ENCODE measurements at places on chromosomes 12 and 14.

DNA sequence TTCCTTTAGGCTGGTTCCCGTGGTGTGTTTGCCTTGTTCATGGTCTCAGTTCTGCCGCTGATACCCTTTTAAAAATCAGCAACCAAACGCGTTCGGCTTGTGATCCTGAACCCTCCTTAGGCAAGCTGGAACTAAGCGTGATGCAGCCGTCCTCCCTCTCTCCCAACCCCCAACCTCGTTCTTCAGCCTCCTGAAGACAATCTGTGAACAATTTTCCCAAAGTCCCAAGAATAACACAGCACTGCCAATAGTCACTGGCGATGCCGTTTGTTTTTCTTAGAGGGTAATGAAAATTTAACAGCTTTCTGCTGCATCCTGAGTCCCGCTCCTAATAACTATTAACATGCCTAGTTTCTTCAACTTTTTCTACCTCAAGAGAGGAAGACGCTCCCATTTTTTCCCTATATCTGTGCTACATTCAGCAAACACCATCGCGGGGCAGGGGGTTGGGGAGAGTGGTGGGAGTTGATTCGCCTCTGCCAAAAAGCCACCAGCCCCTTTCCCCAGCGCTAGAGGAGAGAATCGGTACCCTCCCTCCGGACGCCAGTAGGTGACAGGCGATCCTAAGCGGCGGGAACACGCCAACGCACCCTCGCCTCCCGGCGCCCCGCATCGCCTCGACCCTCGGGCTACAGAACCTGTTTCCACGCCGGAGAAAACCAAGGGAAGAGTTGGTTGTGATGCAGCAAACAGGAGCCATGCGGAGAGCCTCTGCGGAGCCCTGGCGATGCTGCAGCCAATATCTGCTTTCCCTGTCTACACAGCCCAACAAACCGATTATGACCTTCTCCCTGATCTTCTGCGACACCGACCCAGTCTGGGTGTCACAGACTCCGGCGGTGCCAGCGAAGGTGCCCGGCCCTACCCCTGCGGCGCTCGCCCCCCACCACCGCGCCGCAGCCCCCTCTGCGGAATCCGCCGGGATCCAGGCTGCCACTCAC, 752 bp downstream of the PRICKLE1 start:
- DNase-seq, result peak; percentile 60

GRCh38 chr12:95703986-95704385, 86.6 kb downstream of the NTN4 start:
- no peak for DNase-seq

GRCh38 chr12:19893514-19893913, 454.2 kb downstream of the AEBP2 start:
- no peak for DNase-seq

DNA sequence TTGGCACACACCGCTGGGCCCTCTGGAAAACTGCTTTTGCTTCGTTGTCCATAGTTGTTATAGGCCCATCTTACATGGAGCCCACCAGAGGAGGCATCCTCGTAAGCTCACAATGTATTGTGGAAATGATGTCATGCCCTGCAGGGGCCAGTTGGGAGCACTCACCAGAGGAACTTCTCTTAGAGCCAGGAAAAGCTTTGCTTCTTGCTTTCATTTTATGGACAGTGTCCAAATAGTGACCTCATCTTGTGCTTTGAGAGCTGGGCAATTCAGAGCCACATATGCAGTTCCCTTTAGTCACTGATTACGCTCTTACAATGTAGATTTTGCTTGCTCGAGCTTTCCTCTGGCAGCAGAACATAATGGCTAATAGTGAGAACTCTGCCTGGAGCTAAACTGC, 275.6 kb downstream of the AACS start:
- no peak for DNase-seq

All from NCI-H1105 treated with DMSO at 0.1 percent for 48 hours (cell line).